ENCODE measurements at places on chromosomes 7 and 10.
A peak's percentile ranks its signal among the peaks of the same experiment; 100 is the strongest.

DNA sequence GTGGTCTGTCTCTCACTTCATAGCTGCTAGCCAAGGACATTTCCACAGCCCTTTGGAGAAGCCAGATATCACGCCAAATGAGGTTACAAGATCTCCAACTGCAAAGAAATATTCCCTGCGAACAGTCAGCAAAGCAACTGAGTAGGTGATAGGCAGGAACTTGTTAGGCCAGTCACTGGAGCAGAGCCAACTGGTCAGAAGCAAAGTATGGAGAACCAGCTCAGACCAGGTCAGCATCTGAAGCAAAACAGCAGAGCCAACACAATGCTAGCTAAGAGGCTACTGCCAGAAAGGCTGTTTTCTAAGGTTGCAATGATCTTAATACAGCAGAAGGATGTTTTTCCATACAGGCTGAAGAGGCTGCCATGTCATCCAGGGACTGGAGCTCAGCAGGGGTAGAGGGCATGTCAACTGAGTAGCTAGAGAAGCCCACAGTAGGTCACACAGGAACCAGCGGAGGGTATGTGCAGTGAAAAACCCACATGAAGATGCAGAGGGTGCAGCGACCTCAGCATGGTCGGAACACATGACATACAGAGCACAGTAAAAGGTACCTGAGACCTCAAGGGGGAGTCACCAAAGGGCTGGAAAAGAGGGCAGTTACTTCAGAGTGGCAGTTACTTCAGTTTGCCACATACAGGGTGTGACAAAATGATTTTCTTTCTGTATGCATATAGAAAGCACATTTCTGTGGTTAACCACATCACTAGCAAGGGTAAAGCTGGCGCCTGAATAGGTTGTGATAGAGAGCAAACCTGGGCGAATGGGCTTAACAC, 8.9 kb downstream of the SEC31B start:
- peak; percentile 60 for DNase-seq

DNA sequence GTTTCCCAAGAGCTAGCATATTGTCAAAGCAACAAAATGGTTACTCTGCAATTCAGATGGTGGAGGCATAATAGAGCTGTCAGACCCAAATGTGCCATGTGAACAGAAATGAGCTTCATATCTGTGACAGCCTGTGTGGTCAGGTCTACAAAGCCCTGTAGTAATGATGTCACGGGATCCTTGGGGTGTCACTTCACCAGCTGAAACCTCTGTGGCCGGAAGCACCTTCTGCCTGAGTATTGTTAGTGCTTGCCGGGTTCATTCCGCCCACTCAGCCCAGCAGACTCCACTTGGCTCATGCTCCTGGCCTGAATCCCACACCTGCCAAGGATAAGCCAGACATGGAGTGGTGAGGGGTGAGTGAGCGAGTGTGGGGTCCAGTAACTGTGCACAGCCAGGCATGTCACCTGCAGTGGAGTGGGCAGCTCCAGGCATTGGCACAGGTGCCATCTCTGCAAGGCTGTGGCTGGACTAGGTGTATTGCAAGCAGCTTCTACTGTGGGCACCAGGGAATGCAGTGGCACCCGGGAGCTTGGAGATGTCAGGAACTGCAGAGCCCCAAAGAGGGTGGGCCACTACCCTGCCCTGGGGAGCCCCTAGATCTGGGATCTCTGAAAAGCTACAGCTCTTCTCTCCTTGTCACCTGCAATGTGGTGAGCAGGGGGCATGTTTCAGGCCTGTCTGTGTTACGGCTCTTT, 341.9 kb upstream of the CHRM2 start:
- no peak for DNase-seq

GRCh38 chr7:64686493-64687184, 20.7 kb downstream of the ZNF107 start:
- DNase-seq = peak; percentile 19

GRCh38 chr7:158587162-158588084, at the start of gene PTPRN2:
TSS of gene PTPRN2 (minus strand) at chr7:158587823.
- peak; percentile 43 for DNase-seq

DNA sequence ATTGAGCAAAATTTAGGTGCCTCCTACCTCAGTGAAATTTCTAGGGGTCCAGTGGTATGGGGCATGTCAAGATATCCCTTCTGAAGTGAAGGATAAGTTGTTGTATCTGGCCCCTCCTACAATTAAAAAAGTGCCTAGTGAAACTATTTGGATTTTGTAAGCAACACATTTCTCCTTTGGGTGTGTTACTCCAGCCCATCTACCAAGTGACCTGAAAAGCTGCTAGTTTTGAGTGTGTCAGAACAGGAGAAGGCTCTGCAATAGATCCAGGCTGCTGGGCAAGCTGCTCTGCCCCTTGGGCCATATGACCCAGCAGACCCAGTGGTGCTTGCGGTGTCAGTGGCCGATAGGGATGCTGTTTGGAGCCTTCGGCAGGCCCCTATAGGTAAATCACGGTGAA, 46.0 kb downstream of the PTPRE start:
- no peak for DNase-seq

- DNase-seq = no peak
Measured at GRCh38 chr10:72104472-72105097, 16.2 kb upstream of the SPOCK2 start.

GRCh38 chr7:143126146-143126545, 5.7 kb upstream of the PIP start:
- no peak for DNase-seq

DNA sequence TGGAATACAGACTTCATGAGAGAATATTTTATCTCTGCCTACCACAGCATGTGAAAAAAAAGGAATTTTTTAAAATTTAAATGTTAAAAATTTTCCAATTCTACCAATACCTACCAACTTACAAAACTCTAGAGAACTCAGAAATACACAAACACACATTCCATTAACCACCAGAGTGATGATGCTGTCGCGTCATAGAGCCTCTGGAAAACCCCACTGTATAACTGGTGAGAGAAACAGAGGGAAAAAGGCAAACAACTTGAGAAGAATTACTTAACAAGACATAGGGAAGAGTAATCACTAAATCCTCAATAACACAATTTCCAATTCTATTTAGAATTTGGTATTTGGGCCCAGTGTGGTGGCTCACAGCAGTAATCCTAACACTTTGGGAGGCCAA, 6.2 kb upstream of the SPOCK2 start:
- no peak for DNase-seq

DNA sequence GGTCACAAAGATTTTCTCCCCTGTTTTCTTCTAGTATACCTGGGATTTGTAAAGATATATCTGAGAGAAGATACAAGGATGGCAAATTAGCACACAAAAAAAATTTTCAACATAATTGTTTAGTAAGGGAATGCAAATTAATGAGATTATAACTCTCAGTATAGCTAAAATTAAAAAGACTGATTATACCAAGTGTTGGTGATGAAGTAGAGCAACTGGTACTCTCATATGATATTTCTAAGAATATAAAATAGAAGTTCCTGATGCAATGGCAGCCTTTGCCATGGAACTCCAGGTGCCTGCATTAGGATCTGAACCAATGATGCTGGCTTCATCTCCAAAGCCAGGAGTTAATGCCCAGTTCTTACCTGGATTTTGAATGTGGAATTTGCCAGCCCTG, 51.4 kb upstream of the KIAA1217 start:
- DNase-seq = no peak

- no peak for DNase-seq
Measured at GRCh38 chr7:94277236-94277635, 117.5 kb upstream of the COL1A2 start.

DNA sequence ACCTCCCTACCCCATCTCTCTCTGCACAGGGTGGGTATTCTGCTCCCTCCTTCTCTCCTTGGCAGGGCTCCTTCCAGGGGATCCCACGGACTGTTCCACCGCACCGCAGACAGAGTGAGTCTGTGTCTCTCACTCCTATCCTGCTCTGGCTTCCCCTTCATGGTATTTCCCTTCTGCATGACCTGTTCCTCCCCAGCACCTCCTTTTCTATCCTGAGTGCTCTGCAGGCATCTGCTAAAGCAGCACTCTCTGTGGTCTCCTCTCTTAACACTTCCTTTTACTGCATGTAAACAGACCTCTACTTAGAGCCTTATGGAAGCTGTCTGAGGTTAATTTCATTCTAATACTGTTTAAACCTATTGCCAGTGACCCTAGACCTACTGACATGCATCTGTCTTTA, 171.5 kb downstream of the CCSER2 start:
- no peak for DNase-seq

DNA sequence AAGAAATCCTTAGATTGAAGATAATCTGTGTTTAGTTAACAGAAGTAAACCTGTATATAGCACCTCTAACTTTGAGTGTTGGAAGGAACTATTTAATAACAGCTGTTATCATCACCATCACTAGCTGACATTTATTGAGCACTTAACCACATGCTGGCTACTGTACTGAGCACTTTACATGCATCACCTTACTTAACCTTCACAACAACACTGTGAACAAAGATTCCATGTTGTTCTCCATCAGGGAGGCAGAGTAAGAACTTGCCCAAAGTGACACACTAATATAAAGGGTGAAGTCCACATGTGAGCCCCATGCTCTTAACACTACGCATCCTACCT, 182.2 kb downstream of the ST7 start:
- DNase-seq = no peak

GRCh38 chr10:4390219-4390618, 435.8 kb upstream of the AKR1E2 start:
- no peak for DNase-seq

DNA sequence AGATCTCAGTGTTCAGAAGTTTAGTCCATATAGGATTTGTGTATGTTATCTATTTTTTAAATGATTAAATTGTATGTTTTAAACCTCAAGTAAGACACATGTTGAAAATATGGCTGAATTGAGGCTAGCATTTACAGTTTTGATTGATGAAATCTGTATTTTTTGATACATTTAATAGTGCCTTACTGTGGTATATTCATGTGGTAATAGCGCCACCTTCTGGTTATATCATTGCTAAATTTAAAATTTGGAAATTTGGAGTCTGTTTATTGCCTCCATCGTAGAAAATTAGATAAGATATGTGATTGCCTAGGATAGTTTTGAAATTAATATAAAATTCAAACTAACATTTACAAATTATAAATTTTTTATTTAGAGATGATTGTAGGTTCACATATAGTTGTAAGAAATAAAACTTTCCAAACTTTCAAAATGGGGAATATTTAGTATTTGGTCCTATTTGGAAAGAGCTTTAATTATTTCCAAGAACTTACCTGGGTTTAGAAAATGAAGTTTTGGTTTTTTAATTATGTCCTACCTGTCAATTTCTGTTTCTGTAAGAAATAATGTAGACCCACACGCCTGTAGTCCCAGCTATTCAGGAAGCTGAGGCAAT, 19.1 kb upstream of the ARMS2 start:
- DNase-seq = no peak

- no peak for DNase-seq
Measured at GRCh38 chr10:66637273-66638036, 288.4 kb upstream of the LRRTM3 start.

DNA sequence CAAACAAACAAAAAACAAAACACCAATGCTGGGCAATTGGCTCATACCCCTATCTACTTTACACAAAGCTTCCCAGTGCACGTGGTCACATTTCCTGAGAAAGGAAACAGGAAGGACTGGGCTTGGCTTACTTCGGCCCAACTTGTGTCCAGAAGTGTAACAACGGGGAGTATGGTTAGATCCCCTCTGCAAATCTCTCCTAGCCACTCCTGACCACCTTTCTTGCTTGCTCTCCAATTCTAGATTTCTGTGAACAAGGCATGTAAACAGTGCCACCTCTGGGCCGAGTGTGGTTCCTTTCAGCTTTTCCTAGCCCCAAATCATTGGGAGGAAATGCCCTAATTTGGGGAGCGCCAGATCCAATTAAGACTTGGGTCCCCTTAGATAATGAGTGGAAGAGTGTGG, 21.0 kb upstream of the FRAT2 start:
- DNase-seq = no peak

DNA sequence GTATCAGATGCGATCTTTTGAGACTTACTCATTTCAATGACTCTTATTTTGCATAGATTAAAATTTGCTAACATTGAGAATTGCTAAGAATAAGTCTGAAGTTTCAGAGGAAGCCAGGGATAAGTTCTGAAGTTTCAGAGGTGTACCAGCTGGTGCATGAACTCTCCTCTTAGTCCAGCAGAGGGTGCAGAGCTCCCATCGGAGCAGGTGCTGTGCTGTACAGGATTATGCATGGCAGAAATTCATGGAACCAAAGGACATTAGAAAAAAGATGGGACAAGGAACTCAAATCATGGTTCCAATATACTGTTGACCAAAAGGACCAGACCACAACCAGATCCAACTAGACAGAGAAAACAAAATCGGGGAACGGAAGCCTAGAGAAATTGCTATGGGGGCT, 41.9 kb downstream of the MGAM2 start:
- DNase-seq = no peak

- DNase-seq = no peak
Measured at GRCh38 chr10:116687633-116688032, 54.7 kb downstream of the HSPA12A start.

- DNase-seq = no peak
Measured at GRCh38 chr10:84341983-84342382, 13.6 kb downstream of the CCSER2 start.

DNA sequence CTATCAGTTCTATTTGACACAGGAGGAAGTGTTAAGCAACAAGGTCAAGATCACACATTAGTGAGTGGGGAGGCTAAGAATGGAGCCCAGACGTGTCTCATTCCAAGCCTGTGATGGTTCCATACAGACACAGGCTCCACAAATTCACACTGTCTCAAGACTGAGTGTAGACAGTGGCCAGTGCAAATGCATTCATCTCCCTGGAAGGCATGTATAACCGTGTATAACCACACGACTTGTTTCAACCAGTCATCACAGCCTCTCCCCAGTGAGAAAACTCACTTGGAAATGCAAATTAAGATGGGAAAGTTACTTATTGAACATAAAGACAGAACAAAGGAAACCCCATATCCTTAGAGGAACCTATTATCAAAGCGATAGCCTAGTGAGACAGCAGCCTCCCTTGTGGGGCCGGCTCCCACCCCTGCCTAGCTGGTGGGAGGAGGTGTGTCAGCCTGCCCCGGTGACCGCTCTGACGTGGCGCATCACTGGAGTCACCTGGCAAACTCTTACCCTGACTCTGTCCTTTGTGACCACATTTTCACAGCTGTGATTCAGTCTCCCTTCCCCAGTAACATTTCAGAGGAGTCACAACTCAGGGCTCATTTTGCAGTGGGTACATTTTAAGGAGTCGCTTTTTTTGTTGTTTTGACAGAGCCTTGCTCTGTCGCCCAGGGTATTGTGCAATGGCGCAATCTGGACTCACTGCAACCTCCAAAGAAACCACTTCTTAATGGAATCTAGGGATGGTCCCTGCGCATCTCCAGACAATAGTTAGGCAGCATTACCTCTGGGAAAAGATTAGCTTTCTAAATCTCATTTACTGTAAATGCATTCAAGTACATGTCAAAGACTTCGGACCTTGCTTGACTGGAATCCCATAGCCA, 126.6 kb upstream of the PARD3 start:
- DNase-seq = no peak

GRCh38 chr7:143499743-143500348, 22.2 kb downstream of the TAS2R41 start:
- DNase-seq = no peak

GRCh38 chr10:104323085-104323484, 15.2 kb downstream of the ITPRIP start:
- no peak for DNase-seq

Data from stimulated activated CD4-positive, alpha-beta T cell treated with anti-CD3 and anti-CD28 coated beads, Interleukin-4, amount 100 ng/mL, for 24 hours (primary cell).